ENCODE measurements at places on chromosomes 1 and 21. TPM values are rescaled to one million over a fixed set of nuclear protein-coding genes. Genes with fewer than 3 reads are reported as not detected.

Gene PRAMEF33
- polyA plus RNA-seq, result not detected

Gene TRIM46
- 5.8 TPM for polyA plus RNA-seq

Gene PGBD5
- 7.4 TPM for polyA plus RNA-seq

Gene VAMP4
- 16.5 TPM for polyA plus RNA-seq

Gene ENO1
- polyA plus RNA-seq, result 950 TPM

Gene PROX1
- 6.0 TPM for polyA plus RNA-seq

Gene OR2L13
- polyA plus RNA-seq, result not detected

GRCh38 chr1:234906654-234907053 is 222.0 kb downstream of the TOMM20 start:
- no peak for DNase-seq

DNA sequence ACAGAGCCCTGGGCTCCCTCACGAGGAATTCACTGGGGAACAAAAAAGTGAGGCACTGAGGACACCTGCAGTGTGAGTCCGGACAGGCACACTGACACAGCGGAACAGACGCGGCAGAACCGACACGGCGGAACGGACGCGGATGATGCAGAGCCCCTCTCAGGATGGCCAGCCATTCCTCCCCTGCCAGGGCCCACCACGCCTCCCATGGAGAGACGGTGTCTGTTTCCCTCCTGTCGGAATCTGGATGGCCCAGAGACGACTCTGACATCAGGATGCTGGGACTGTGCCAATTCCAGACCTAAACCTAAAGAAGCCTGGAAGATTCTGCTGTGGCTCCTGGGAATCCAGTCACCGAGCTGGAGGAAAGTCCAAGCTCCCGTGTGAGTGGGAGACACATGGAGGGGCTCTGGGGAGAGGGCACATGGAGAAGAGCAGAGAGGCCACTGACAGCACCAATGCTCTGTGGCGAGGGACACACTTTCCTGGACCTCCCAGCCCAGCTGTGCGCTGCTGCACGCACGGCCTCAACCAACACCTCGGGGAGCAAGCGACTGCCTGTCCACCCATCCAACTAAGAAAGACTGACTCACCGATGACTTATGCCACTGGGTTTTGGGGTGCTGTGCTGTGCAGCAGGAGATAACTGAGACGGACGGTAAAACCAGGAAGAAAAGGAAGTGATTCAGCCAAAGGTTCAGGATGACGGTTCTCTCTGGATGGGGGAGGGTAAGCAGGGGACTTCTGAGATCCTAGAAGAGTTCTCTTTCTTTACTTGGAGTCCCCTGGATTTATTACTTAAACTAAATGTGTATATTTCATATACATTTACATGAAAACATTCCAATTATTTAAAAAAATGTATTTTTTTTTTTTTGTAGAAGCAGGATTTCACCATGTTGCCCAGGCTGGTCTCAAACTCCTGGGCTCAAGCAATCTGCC is 23.3 kb downstream of the ZBTB17 start:
- no peak for DNase-seq

GRCh38 chr1:174700775-174701174 is 253.0 kb downstream of the GPR52 start:
- DNase-seq, result no peak

GRCh38 chr1:7516341-7516740 is 254.8 kb upstream of the VAMP3 start:
- DNase-seq, result no peak

DNA sequence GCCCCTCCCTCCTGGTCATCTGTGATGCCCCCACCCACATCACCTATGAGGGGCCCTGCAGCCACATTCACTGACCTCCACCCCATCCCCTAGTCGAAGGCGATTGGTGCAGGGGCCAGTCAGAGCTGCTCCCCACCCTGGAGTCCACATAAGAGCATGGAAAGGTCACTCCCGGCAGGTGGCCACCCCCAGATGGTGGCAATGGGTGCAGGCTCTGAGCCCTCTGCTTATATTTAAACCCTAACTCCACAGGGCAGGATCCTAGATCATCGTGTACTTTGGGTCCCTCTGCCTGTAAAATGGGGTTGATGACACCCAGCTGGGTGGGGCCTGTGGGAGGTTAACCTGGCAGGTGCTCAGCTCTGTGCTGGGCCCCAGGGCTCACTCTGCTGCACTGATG is 186.8 kb upstream of the C1orf174 start:
- DNase-seq, result no peak

GRCh38 chr1:218164111-218164929 is 120.8 kb upstream of the RRP15 start:
- no peak for DNase-seq

- DNase-seq, result no peak
Measured at GRCh38 chr1:222697826-222698225, 14.5 kb downstream of the AIDA start.

DNA sequence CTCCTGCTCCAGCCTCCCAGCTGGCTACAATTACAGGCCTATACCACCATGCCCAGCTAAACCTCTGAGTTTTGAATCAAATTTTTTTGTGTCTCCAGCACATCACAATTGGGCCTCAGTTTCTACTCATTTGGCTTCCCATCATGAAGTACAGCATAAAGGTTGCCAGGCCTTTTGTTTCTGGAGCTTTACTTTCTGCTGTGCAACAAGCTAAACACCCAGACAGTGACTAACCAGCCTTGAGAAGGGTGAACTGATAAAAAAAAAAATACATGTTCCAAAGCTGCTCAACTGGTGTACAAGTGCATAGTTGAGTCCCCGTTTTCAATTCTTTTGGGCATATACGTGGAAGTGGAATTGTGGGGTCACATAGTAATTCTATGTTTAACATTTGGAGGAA is 25.1 kb downstream of the TIAM1 start:
- no peak for DNase-seq

DNA sequence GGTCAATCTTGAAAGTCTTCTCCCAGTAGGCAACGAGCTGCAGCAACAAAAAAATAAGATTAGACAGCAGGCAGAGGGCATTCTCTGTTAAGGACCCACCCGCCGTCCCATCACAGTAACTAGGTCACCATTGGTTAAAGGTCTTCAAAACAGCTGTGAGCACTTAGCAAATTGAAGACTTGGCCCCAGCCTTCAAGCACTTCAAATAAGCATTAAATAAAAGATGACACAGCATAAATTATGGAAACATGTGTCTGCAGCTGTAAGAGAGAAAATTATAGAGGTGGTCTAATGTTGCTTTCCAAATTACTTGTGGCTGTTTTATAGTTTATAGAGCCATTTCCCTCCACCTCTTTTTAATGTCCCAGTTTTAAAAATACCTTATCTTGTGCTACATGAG is 61.2 kb downstream of the VANGL1 start:
- no peak for DNase-seq

DNA sequence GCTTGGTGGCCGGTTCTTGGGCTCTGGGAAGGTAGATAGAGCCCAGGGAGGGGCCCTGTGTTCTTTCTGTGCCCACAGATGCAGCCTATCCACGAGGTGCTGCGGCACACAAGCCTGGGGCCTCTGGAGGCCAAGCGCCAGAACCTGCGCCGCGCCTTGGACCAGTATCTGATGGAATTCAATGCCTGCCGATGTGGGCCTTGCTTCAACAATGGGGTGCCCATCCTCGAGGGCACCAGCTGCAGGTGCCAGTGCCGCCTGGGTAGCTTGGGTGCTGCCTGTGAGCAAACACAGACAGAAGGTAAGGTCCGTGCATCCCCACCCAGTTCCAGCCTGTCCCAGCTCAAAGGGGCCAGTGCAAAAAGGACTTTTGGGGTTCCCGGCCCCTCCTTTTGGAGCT is 53.5 kb downstream of the C8B start:
- DNase-seq, result no peak

GRCh38 chr1:244211559-244211944 is 160.5 kb downstream of the ZBTB18 start:
- no peak for DNase-seq

GRCh38 chr21:38254970-38255369 is 1.8 kb upstream of the KCNJ15 start:
- no peak for DNase-seq

DNA sequence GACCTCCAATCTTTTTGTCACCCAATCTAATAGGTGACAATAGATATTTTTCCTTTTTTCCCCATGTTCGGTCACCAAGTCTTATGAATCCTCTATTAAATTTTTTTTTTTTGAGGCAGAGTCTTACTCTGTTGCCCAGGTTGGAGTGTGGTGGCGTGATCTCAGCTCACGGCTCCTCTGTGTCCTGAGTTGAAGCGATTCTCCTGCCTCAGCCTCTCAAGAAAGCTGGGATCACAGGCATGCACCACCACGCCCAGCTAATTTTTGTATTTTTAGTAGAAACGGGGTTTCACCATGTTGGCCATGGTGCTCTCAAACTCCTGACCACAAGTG is 42.5 kb upstream of the MTF1 start:
- no peak for DNase-seq
